Astrocyte (in vitro differentiated cells and primary cell): ENCODE measurements at places on chromosomes 7 and 10. TPM values are rescaled to one million over a fixed set of nuclear protein-coding genes. Genes with fewer than 3 reads are reported as not detected.

PPP1R3A gene
- total RNA-seq: not detected in 2 replicates

GJD4 gene
- not detected in 2 replicates for total RNA-seq

DLX5 gene
- total RNA-seq: 1.3 and 1.9 TPM in 2 replicates

DNA sequence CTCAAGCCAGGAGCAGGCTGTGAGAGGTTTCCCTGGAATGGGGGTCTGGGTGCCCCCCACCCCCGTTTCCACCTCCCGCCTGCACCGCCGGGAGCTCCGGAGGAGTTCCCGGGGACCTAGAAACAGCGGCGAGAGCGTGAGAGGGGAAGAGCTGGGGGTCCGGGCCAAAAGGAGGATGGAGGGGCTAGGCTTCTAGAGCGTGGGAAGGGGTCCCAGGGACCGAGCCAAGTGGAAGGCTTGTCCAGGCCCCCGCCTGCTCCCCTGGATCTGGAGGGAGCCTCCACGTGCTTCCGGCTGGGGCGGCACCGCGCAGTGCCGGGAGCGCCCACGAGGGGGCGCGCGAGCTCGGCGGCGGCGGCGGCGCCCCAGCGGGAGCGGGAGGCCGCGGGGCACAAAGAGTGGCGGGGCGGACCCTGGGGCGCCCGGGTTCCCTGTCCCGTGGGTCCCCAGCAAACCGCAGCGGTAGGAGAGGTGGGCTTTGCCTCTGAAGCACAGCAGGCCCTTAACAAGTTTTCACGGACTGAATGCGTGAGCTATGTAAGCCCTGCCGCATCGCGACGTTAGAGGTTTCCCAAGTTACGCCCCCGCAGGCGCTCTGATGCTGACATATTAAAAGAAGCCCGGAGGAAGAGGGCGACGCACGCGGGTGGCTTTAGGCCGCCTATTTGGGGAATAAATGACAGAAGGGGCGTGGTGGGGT, 104.4 kb upstream of the LRRC4 start:
- peaks cover 49% of the 10 kb centered on the region for H3K27me3 ChIP-seq
- DNase-seq: peak; percentile 30
- H3K27ac ChIP-seq: no peak overlapping the region

- no peak overlapping the region for H3K4me3 ChIP-seq
- no peak for DNase-seq
- no peaks in the 10 kb centered on the region for H3K36me3 ChIP-seq
Observed at GRCh38 chr7:155337946-155338631, 40.4 kb downstream of the INSIG1 start.

C10orf67 gene
- 0.27 and 0.46 TPM in 2 replicates for total RNA-seq

DNA sequence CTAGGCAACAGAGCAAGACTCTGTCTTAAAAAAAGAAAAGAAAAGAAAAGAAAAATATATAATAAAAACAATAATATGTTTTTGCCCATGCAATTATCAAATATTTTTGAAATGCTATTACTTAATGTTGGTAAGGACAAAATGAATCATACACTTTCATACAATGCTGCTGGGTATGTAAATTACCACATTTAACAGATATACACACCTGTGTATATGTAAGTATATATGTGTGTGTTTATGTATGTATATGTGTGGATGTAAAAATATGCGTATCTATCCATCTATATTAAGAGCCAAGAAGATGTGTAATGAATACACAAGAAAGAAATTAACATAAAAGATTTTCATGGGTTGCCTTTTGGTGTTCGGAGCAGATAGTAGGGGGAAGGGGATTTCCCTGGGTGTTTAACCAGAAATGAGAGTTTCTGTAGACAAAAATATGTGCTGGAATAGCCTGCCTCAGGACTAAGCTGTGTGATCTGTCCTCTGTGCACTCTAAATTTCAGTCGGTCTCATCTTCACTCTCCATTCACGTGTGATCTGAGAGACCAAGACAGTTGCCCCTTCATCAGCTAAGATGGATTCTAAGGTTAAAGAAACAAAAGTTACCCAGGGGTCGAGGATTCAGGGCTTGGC, 61.2 kb downstream of the PRKCQ start:
- H3K36me3 ChIP-seq: no peaks in the 10 kb centered on the region
- H3K27me3 ChIP-seq: no peaks in the 10 kb centered on the region
- no peak overlapping the region for H3K27ac ChIP-seq
- no peak for DNase-seq
- no peaks in the 10 kb centered on the region for H3K4me1 ChIP-seq
- H3K4me3 ChIP-seq: no peak overlapping the region

DNA sequence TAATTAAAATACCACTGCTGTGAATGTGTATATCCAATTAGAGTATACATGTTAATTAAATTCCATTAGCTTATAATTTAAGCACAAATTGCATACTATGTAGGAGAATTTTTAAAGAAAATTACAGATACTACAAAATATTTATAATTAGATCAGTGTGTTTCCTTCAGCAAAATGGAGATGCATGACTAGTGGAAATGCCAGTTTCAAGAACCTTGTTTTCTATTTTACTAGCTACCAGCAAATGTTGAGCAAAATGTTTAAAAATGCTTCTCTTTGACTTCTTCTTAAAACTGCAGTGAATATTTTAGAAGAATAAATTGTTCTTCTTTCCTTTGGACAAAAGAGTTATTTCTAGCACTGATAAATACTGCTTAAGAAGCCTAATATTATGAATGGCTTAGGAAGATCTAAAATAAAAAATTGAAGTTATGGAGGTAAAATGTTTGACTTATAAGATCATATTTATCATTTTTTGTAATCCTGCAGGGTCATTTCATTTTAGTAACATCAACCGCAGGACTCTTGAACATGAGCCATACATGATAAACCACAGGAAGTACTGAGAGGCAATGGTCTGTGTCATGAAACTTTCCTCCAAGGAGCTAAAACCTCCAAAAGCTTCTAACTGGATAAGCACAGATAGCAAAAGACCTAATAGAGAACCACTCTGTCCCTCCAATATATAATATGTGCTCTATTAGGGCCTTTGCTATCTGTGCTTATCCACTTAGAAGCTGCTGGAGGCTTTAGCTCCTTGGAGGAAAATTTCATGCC, 1066.0 kb upstream of the CELF2 start:
- no peaks in the 10 kb centered on the region for H3K4me1 ChIP-seq
- no peaks in the 10 kb centered on the region for H3K27me3 ChIP-seq
- peak; percentile 85 for DNase-seq
- no peak overlapping the region for H3K4me3 ChIP-seq
- no peaks in the 10 kb centered on the region for H3K36me3 ChIP-seq
- no peak overlapping the region for H3K27ac ChIP-seq

AKR1C8 gene
- not detected in 2 replicates for total RNA-seq

- H3K4me3 ChIP-seq: no peak overlapping the region
- no peaks in the 10 kb centered on the region for H3K27me3 ChIP-seq
- DNase-seq: no peak
- no peak overlapping the region for H3K27ac ChIP-seq
- H3K4me1 ChIP-seq: peaks cover 11% of the 10 kb centered on the region
- peaks cover 33% of the 10 kb centered on the region for H3K36me3 ChIP-seq
Observed at GRCh38 chr10:79166741-79167140, 98.0 kb downstream of the ZMIZ1 start.

DNA sequence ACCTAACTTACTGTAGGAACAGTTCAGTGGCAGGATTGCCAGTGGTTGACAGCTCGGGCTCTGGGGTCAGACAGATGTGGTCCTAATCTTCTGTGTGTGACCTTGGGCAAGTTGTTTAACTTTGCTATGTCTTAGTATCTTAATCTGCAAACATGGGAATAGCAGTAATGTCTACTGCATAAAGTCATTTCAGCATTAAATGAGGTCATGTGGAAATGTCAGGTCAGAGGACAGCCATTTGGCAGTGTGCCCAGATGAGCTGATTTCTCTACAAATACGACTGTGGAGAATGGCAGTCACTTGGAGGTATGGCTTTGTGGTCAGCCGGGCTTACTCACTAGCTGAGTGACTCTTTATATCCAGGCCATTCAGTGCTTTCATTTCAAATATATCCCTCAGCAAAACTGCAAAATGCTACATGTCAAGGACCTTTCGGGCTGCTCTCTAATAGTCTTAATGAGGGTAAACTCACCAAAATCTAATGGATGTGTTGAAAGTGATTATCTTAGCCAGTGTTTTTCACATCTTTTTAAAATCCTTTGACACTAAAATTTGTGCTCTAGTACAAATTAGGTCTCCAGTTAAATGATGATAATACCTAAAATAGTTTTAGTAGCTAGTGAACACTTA, 171.4 kb downstream of the ST7 start:
- peak overlapping the region; percentile 82 for H3K27ac ChIP-seq
- peak; percentile 95 for DNase-seq
- no peaks in the 10 kb centered on the region for H3K27me3 ChIP-seq
- H3K4me1 ChIP-seq: peaks cover 54% of the 10 kb centered on the region
- no peaks in the 10 kb centered on the region for H3K36me3 ChIP-seq
- H3K4me3 ChIP-seq: peak overlapping the region; percentile 3

TFEC gene
- total RNA-seq: 1.4 and 1.8 TPM in 2 replicates

MYH16 gene
- total RNA-seq: 0.11 and 0.24 TPM in 2 replicates

DNA sequence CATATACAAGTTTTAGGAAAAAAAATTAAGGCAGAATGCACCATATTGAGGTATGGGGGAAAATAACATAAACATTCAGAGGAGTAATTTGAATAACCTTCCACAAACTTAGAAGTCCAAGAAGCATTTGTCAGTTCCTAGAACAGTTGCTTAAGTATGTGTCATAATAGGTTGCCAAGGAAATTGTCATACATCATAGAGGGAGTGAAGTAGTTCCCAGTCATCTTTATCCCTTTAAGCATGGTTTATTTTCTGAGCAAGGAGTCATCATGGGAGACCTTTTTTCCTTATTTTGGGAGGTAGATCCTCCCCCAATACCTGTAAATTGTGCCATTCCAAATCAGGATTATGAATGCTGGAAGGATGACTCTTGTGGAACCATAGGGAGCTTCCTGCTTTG, at the start of gene SSMEM1:
Gene SSMEM1 (plus strand): TSS at position 219 of the 400 bp plus-strand sequence. CDS start 51 bp downstream, at position 270.
- peaks cover 2% of the 10 kb centered on the region for H3K4me1 ChIP-seq
- H3K36me3 ChIP-seq: peaks cover 4% of the 10 kb centered on the region
- no peak within 1 kb of the TSS for H3K27ac ChIP-seq
- DNase-seq: peak; percentile 59
- H3K4me3 ChIP-seq: no peak within 1 kb of the TSS
- no peaks in the 10 kb centered on the region for H3K27me3 ChIP-seq

COL26A1 gene
- 6.8 and 7.1 TPM in 2 replicates for total RNA-seq

DNA sequence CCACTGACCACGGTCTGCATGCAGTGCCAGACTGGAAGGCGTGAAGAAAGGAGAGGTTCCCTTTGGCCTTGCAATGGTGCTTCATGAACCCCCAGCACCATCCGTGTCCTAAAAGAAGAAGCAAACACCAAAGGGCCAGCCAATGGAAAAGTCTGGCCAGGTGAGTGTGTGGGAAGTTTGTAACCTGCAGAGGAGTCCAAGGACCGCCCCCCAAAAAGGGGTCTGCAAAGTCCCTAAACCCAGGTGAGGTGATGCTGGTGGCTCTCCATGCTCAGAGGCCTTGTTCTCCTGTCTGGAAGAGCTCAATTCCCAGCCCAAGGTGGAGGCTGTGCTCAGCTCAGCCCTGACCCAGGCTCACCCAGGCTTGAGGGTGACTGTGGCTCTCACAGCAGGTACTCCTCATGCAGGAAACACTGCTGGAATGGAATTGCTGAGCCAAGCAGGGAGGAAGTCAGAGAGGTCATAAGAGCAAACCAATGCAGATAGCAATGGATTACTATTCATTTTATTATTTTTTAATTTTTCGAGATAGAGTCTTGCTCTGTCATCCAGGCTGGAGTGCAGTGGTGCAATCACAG, 52.4 kb upstream of the NANOS1 start:
- no peaks in the 10 kb centered on the region for H3K36me3 ChIP-seq
- no peaks in the 10 kb centered on the region for H3K4me1 ChIP-seq
- H3K4me3 ChIP-seq: no peak overlapping the region
- no peak overlapping the region for H3K27ac ChIP-seq
- H3K27me3 ChIP-seq: peaks cover 2% of the 10 kb centered on the region
- DNase-seq: no peak

DNA sequence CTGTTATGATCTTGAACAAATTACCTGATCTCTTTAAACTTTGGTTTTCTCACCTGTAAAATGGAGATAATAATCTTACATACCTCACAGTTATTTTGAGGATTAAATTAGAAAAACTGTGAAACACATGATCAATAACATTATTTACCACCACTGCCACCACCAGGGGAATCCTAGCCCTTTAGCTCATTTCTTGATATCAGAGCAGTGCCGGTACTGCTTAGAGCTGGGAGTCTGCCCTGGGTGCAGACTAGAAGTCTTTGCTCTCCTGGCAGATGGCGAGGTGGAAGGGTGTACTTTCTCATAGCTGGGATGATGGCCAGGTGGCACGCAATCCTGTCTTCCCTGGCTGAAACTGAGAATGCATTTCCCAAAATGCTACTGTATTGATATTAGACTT, 12.7 kb upstream of the EFCAB10 start:
- no peak for DNase-seq
- no peaks in the 10 kb centered on the region for H3K27me3 ChIP-seq
- no peak overlapping the region for H3K27ac ChIP-seq
- H3K4me1 ChIP-seq: no peaks in the 10 kb centered on the region
- H3K4me3 ChIP-seq: no peak overlapping the region
- no peaks in the 10 kb centered on the region for H3K36me3 ChIP-seq

DNA sequence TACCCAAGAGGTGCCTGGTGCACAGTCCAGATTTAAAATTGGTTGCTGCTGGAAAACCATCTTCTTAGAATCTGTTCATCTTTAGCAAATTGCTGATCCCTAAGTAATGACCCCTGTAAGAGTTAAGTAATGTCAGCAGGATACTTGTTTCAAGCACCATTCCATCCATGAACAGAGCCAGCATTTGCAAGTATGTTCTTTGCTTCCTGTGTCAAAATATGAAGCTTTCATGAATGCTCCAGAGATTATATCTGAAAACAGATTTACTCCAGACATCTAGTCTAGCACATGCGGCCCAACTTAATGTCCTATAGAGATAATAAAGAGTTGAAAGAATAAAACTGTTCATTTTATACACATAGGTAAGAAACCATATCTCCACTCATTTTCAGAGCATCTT, 98.7 kb upstream of the ZNF438 start:
- peaks cover 30% of the 10 kb centered on the region for H3K4me1 ChIP-seq
- H3K36me3 ChIP-seq: no peaks in the 10 kb centered on the region
- H3K27ac ChIP-seq: no peak overlapping the region
- no peaks in the 10 kb centered on the region for H3K27me3 ChIP-seq
- no peak overlapping the region for H3K4me3 ChIP-seq

GPR22 gene
- total RNA-seq: not detected in 2 replicates

DNA sequence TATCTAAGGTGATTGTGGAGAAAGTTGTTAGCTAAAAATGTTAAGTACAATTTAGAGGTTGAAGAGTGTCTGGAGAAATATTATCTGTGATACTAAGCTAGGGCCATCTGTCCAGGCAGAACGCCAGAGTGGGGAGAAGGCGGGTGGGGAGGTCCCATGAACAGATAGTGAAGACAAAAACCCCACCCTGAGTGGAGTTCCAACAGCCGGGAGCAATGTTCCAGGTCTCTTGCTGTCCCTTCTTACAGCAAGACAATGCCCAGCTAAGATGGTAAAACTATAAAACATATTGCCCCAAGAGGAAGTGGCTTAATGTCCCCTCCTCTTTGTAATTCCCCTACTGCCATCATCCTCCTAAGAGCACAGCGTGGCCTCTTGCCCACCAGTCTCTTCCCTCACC, 10.4 kb upstream of the IL15RA start:
- no peak overlapping the region for H3K27ac ChIP-seq
- no peaks in the 10 kb centered on the region for H3K27me3 ChIP-seq
- no peaks in the 10 kb centered on the region for H3K4me1 ChIP-seq
- DNase-seq: no peak
- H3K36me3 ChIP-seq: no peaks in the 10 kb centered on the region
